NCI-H510A treated with DMSO at 0.1 percent for 48 hours (cell line): ENCODE measurements at places on chromosomes 1 and 21.

GRCh38 chr1:155909894-155910293 is 1.3 kb downstream of the RIT1 start:
- no peak for DNase-seq

DNA sequence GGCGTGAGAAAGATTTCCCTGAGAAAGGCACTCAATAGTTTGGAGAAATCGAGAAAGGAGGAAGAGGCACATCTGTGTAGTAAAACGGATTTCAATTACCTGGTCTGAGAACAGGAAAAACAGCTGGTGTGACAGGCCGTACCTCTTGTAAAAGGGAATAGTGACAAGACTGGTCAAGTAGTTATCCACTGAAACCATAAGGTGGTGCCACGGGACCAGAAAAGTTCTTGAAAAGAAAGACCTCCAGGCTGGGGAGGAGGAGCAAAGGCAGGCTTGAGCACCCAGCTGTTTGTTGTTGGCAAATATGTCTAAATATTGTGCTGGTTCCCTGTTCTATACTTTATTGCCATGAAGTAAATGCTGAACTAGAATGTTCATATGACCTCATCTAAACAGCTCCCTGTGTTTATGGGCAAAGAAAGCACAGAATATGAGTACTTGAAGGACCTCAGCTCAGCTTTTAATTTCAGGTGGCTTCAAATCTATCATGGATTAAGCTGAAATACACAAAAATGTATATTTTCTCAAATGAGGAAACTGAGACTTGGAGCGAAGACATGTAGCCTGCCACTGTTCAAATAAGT is 4.0 kb downstream of the HAO2 start:
- peak; percentile 54 for DNase-seq

- no peak for DNase-seq
Observed at GRCh38 chr21:17697473-17697872, 84.8 kb upstream of the BTG3 start.

GRCh38 chr1:118485757-118486156 is 300.7 kb upstream of the SPAG17 start:
- DNase-seq: peak; percentile 38

DNA sequence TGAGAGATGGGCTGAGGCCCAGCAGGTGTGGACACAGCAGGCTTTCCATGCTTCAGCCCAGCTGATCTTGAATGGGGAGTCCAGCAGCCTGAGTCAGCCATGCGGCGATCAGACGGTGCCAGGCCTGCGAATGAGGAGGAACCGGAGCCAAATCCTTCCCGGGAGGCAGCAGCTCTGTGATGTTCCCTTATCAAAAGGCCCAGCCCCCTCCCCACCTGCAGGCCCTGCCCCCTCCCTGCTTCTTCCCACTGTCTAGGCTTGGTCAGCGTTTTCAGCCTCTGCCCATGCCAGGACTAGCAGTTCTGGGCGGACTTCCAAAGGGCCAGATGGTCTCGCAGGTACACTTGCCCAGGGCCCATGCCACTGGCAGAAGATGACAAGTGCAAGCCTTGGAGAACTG is 253.8 kb downstream of the KAZN start:
- DNase-seq: no peak

DNA sequence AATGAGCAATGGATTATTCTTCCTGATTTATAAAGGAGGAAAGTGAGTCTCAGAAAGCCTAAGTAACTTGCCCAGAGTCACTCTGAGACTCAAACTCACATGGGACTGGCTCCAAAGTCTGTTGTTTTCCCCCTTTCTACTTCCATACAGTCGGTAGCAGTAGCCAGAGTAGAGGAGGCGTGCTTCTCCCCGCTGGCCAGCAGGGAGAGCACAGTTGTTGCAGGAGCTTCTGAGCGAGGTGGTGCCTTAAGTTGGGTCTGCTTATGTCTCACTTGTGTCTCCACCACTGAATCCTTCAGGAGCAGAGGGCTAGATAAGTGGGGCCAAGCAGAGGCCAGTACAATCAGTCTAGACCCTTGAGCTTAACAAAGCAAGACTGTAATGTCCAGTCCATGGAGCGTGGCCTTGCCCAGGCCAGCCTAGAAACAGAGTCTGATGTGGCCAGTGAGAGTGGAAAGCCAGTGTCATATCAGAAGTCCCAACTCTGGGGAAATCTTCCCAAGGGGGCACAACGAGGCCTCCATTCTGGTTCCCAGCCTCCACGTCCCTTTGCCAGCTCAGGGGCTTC is 181.9 kb downstream of the ZSCAN20 start:
- peak; percentile 20 for DNase-seq

DNA sequence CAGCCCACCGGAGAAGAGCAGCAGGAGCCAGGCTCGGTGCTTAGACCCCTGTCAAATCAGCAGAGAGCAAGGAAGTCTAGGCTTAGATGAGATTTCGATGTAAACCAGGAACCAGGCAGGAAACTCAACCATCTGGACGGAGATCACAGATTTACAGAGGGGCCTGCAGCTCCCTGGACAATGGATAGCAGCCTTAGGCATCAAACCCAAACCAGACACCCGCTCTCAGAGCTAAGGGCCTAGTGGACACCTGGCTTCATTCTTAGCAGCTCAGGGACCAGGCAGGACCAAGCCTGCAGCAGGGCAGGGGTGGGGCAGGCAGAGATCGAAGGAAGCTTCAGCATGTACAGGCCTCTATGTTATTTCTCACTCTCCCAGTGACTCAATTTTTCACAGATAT is 127.8 kb upstream of the FMN2 start:
- DNase-seq: no peak

DNA sequence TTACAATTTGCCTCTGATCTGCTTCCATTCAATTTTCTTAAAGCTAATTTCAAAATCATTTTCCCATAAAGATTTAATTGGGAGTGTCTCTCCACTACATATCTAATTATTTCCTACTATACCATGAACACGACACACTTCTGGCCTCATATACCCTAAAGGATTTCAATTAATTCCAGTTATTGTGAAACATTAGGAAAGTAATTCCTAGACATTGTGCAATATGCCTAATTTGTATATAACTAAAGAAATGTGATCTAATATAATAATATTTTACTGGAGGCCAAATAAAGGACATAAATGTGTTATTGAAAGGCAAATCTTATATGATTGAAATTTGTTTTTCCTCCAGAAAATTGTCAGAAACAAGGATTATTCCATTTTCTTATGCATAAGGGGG is 727.2 kb upstream of the ADGRL2 start:
- no peak for DNase-seq

DNA sequence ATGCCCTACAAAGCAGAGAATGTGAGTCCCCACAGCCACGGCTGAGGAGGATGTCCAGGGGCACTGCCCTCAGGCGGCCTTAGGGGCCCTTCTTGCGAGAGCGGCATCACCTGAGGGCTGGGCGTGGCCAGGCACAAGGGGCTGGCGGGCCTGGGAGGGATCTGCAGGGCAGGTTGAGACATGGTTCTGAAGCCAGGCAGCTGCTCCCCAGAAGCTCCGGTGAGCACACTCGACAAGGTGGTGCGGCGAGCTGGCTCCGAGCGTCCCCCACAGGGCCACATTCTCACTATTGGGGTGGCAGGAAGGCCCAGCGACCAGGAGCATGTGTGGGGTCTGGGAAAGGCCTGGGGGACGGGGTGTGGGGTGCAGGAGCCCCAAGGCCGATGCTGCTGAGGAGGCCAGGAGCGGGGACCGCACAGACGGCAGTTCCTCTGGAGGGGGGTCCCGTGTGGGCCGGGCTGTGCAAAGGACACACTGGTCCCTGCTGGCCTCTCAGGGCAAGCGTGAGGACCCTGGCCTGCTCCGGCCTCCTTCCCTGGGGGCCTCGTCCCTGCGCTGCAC is 47.2 kb downstream of the MORN1 start:
- DNase-seq: peak; percentile 75

DNA sequence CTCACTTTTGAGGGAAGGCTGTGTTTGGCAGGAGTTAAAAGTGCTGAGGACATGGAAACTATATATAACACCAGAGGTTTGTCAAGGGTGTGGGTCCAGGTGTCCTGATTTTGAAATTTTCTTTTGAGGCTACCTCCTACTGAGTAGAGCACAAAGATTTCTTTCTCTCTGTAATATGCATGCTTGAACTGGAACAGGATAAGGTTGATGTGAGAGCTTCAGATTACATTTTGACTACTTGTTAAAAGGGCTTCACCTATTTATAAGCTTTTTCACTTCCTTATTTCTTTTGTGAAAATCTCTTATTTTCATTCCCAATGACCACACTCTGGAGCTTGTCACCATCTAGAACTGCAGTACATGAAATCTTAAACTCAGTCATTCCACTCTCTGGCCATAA is 59.8 kb upstream of the PLA2G4A start:
- no peak for DNase-seq

DNA sequence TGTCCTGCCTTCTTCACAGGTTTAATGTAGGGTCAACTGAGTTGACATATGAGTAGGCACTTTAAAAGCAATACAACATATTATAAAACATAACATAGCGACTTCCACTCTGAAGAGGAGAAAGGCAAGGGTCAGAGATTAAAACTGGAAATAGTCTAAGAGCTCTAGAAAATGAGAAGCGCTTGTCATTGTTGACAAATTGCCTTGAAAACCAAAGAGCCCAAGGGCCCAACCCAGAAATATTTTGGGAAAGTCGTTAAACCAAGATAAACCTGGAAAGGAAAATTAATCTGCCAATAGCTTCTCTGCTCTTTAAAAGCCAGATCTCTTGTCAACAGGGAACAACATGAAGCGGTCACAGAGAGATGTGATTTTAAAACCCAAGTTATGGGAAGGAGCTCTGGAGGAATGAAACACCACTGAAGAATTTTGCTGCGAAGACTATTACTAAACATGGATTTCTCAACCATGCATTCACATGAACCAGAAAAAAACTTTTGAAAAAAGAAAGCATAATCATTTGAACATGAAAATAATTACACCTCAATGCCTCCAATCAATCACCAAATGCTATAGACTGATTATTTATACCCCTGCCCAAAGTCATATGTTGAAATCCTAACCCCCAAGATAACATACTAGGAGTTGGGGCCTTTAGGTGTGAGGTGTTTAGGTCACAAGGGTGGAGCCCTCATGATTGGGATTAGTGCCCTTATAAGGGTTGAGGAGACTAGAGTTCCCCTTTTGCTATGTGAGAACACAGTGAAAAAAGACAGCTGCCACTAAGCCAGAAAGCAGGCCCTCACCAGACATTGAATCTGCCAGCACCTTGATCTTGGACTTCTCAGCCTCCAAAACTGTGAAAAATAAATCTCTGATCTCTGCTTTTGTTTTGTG is 33.0 kb upstream of the MTF1 start:
- no peak for DNase-seq

GRCh38 chr1:231605149-231606100 is 21.2 kb upstream of the DISC1 start:
- no peak for DNase-seq

GRCh38 chr21:33325222-33326067 is 675 bp downstream of the IFNAR1 start:
- peak; percentile 55 for DNase-seq

DNA sequence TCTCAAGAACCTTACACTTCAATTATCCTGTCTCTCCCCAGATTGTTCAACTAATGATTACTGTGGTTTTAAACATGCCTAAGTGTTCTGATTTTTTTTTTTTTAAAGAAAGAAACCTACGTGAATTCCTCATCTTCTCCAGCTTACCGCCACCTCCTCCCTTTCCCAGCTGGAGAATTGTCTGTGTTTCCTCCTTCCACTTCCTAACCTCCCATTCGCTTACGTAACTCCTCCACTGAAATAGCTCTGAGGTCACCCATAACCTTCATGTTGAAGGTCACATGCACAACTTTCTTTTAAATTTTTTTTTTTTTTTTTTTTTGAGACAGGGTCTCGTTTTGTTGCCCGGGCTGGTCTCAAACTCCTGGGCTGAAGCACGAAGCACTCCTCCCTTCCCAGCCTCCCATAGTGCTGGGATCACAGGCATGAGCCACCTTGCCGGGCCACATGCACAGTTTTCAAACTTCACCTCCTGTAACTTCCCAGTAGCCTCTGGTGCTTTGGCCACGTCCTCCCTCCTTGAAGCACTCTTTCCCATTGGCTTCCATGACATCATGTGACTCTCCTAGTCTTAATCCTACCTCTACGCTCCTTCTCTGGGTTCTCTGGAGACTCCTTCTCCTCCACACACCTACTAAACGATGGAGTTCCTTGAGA is 9.8 kb upstream of the CAPZB start:
- DNase-seq: no peak

- no peak for DNase-seq
Observed at GRCh38 chr1:74344387-74344786, 109.2 kb downstream of the TNNI3K start.

- DNase-seq: peak; percentile 74
Observed at GRCh38 chr1:2229037-2229864, 1.1 kb downstream of the SKI start.

DNA sequence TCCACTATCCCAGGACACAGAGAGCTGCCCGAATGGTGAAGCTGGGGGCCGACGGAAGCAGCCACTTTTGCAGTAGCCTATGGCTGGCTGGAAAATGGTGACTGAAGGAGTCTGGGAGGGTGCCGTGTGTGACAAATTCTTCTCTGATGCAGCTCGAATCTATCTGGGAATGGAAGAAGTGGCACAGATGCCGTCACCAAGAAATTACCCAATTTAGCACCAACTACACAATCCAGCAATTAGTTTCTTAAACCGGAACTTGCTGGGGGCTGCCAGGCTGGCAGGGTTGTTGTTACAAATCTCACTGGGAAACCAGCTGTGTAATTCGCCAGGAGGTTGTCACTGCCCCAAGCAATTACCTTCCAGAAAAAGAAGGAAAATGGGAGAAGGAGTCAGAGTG is 18.0 kb downstream of the DLGAP3 start:
- DNase-seq: no peak

GRCh38 chr1:73644198-73644597 is 553.8 kb downstream of the LRRIQ3 start:
- DNase-seq: no peak

DNA sequence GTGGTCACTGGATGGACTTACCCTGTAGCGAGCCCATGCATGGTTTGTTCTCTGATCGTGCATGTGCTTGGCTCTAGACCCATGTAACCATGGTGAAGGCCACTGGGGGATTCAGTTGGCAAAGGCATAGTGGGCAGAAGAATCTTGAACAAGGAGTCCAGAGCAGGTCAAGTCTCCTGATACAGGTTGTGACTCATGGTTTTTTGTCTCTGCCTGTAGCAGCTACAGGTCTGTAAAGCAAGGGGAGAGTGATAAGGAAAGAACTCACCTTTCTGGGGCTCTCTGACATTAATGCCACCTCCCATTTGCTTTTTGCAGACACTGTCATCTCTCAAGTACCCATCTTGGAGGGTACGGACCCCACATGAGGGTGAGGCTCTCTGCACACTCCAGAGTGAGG is 153.4 kb upstream of the CAMK1G start:
- no peak for DNase-seq
